ENCODE measurements at places on chromosomes 16 and 17.

GRCh38 chr17:72421128-72422092, 300.6 kb downstream of the SOX9 start:
- no peak for DNase-seq

- DNase-seq: no peak
These were observed 11.8 kb upstream of the ZNF23 start for GRCh38 chr16:71473891-71474290.

DNA sequence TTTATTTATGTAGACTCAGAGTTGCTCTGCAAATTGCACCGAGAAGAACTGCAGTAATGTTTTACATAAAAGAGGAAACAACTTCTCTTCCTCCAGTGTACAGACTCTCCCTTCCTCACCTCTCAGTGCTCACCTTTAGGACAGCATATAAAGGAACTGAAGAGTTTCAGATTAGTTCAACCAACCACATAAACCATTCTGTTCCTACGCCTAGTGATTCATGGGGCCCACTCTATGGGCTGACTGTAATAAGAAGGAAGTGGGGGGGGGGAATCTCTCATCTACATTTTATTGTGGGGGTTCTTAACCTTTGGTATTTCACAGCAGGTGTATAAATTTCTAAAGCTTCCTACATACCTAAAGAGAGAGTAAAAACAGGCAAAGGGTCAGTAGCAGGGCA, 18.3 kb downstream of the ZSWIM7 start:
- DNase-seq: no peak

GRCh38 chr17:72700226-72700625, 392.3 kb downstream of the SLC39A11 start:
- no peak for DNase-seq

DNA sequence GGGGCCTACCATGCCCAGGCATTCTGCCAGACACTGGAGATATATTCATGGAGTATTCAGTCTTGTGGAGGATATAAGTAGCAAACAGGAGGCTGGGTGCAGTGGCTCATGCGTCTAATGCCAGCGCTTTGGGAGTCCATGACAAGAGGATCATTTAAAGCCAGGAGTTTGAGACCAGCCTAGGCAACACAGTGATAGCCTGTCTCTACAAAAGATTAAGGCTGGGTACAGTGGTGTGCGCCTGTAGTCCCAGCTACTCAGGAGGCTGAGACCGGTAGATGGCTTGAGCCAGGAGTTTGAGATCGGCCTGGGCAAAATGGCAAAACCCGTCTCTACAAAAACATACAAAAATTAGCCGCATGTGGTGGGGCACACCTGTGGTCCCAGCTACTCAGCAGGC, 37.7 kb upstream of the CDH3 start:
- no peak for DNase-seq

- no peak for DNase-seq
These were observed 843.7 kb downstream of the CDH11 start for GRCh38 chr16:64278196-64278595.

DNA sequence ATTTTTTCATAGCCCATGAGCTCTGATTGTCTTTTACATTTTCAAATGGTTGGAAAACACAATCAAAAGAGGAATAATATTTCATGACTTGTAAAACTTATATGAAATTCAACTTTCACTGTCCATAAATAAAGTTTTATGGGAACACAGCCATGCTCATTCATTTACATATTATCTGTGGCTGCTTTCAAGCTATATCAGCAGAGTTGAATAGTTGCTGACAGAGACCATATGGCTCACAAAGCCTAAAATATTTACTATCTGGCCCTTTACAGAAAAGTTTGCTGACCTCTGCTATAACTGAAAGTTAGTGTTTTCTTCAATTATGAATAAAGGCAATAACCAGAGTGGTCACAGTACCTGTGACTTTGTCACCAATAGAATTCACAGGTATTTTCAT, 128.2 kb upstream of the GNAO1 start:
- DNase-seq: no peak

DNA sequence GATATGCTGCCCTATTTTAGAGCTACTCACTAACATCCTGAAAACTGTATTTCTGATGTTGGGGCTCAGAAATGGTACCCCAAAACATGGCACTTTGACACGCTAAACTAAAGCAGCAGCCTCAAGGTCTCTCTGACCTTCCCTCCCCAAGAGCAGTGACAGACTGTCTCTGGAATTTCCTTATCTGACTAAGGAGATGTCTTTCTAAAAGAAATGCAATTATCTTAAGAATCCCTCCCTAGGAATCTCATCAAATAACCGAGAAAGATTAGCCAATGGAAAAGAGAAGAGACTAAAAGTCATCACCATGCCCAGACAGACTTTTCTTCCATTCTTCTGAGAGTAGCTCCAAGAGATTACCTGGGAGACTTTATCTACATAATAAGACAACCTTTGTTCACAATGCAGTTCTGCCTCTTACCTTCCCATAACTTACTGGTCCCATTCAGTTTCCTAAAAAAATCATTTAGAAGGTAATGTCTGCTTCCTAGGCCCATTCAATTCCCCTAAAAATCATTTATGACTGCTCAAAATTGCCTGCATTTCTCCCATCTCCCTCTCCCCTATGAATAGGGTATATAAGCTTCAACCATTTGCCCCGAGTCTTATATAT, 123.9 kb downstream of the CPPED1 start:
- DNase-seq: no peak

DNA sequence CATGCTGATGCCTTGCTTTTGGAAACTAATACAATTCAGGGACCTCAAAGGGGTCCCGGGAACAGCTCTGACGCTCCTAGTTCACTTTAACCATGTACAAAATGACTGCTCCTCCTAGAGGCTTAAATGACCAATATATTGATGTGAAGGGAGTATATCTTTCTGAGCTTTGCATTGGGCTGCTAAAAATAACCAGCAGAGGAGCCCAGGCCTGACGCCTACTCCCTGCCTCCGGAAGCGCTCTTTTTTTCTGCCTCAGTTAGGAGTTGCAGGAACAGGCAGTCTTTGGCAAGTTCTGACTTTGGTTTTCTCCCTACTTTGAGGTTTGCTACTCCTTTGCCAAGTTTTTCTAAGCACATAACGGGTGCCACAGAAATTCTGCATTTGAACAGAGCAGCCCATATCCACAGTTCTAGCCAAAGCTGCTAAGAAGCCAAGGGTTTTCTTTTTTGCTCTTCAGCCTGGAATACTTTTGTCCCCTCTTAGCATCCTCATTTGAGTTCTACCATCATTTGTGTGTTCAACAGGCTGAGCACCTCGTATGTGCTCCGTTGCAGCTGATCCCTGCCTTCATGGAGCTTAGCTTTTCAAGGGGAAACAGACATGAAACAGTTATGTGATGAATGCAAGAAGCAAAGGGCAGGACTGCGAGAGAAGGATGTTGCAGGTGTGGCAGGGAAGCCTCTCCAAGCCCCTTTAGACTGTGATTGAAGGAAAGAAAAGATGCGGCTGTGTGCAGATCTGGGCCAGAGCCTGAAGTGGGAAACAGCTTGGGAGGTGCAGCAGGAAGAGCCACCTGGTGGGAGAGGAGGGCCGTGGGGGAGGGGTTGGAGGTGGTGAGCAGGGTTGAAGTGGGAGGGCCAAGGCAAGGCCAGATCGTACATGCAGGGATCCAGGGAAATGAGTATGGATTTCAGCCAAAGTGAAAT, 2.8 kb upstream of the NAGPA start:
- DNase-seq: no peak

DNA sequence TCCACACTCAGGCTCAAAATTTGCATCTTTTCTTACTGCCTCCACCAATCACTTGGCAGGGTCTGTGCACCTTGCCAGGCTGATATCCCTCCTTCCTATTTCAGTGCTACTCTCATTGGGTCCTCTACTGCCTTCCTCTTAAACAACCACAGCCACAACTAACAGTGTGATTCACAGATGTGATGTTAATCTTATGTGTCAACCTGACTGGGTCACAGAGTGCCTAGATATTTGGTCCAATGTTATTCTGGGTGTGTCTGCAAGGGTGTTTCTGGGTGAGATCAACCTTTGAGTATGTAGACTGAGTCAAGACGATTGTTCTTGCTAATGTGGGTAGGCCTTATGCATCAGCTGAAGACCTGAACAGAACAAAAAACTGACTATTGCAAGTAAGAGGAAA, 51.3 kb upstream of the IRX6 start:
- DNase-seq: no peak

GRCh38 chr16:85898521-85899442, at the start of gene IRF8:
IRF8 (plus strand) TSS chr16:85899162; CDS start chr16:85903016, 3,854 bp downstream.
- DNase-seq: peak; percentile 92

DNA sequence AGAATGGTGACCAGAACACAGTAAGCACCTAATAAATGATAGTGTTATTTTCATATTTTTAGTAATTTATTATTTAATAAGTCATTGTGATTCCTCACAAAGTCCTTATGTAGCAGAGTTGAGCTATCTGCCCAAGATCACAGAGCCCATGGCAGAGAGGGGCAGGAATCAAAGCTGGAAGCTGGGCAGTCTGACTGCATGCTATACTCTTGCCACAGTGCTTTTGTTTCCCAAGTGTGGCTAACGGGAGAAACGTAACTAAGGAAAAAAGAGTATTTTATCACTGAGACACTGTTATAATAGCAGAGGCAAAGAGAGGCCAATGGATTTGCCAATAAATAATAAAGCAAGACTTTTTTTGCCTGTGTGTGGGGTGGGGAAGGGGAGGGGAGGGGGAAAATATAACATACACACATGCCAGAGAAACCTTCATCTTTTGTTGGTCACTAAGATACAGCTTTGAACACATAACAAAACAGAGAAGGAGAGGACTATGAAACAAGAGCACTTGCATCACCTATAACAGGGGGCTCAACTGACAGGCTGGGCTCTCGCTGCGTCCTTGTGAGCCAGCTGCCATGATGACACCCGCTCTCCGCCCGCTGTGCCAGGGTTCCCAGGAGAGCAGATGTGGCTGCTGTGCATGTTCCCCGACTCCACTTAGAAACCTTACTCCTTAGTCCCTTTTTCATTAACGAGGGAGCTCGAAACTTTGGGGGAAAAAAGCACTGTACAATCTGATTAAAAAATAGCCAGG, 10.1 kb downstream of the CSNK2A2 start:
- no peak for DNase-seq

- peak; percentile 81 for DNase-seq
These were observed 1.1 kb downstream of the GJC1 start for GRCh38 chr17:44828919-44829522.

DNA sequence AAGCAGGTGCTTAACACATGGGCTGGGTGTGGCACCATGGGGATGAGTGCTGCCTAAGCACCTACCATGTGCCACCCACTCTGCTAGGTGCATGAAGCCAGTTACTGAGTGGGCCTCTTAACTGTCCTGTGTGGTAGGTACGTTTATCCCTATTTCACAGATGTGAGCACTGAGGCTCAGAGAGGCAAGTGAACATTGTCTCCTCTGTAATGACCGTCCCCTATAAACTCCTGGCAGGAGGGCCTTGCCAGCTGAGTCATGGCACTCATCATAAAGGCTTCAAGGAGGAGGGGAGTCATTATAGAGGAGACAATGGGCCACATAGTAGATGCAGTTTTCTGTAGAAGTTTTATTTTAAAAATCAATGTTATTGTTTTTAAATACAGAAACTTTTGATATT, 79.1 kb downstream of the RAB11FIP4 start:
- no peak for DNase-seq

DNA sequence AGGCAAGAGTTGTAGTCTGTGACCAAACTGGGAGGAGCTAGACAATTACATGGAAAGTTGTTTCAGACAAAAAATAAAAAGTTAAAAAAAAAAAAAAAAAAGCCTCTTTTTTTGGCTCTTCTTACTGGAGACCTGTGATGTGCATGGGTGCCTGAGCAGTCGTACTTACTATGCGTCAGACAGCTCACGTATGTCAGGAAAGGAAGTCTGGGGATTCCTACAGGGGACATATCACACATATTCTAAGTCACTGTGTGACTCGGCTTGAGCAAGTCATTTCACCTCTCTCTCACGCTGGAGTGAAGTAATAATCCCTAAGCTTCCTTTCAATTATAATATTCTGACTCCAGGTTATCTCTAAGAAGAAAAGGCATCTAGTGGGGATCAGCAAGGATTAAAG, 6.0 kb downstream of the SLFN14 start:
- no peak for DNase-seq

DNA sequence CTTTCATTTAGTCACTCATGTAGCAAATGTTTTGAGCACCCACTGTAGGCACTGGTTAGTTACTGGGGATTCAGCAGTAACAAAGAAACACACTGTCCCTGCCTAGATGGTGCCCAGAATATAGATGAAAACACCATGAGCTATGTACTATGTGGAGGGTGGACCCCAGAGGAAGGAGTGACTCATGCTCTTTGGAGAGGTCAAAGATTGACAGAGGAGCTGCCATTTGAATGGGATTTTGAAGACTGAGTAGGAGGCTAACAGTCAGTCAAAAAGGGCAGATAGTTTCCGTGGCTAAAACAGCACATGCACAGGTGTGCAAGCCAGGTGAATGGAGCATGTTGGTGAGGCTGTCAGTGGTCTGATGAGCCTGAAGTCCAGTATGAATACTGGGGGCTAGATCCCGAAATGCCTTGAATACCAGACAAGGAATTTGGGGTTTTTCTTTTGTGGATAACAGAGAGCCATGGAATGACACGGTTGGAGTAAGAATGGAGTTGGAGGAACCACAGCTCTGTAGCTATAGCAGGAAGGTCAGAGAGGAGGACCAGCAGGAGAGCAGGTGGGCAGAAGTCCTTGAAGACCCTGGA, 6.1 kb downstream of the IL21R start:
- no peak for DNase-seq

DNA sequence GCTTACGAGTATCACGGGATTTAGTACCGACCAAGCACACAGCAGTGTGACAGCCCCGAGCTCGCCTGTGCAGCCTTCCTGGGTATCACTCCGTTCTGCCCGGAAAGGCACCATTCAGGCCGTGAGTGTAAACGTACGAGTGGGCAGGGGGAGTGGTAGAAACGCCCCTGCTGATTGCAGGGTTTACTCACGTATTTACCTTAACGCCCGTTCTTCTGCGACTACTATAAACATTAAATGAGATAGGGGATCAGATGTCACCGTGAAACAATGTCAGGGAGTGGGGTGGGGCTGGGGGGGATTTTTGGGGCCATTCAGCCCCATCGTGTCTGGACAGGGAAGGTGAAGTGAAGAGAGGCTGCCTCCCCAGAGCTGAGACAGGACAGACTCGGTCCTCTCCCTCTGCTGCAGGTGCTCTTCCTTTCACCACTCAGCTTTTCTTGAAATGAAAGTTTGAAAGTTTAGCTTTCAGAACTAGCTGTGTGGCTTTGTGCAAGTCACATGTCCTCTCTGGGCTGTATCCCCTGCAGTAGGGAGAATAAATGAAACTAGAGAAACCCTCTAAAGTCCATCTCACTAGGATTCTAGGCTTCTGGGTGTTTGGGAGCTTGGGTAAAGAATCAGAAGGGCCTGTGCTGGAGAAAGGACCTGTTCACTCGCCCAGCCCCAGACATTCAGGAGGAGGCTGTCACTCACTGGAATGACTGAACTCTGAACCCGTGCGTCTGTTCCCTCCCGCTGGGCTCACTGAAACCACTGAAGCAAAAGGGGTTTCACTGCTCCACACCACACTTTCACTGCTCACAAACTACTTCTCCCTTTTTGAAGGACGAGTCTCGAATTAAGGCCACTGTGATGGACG, 66.7 kb downstream of the RPA1 start:
- no peak for DNase-seq

GRCh38 chr17:56121191-56122051, 31.9 kb upstream of the ANKFN1 start:
- no peak for DNase-seq

GRCh38 chr16:2056077-2056476, 8.3 kb downstream of the TSC2 start:
- no peak for DNase-seq

GRCh38 chr17:65753348-65753747, 191.9 kb upstream of the AXIN2 start:
- DNase-seq: no peak

- no peak for DNase-seq
These were observed 1.8 kb upstream of the EXOSC6 start for GRCh38 chr16:70253291-70254106.

All from retina (tissue), 1 donor.